Naive B cell (primary cell): ENCODE measurements at places on chromosomes 3 and 15. TPM values are rescaled to one million over a fixed set of nuclear protein-coding genes. Genes with fewer than 3 reads are reported as not detected.
A peak's percentile ranks its signal among the peaks of the same experiment; 100 is the strongest.

The CHRNA5 gene
- 0.49 TPM for polyA plus RNA-seq

The ISLR2 gene
- not detected for polyA plus RNA-seq

The ATP13A4 gene
- polyA plus RNA-seq, result not detected

The CTXND1 gene
- not detected for polyA plus RNA-seq

The REC114 gene
- not detected for polyA plus RNA-seq

The SLC2A2 gene
- polyA plus RNA-seq, result not detected

The GHSR gene
- polyA plus RNA-seq, result not detected

The TMEM40 gene
- not detected for polyA plus RNA-seq

The SLC22A14 gene
- not detected for polyA plus RNA-seq

The ZNF502 gene
- polyA plus RNA-seq, result 5.7 TPM

The FAM219B gene
- 16.7 TPM for polyA plus RNA-seq

DNA sequence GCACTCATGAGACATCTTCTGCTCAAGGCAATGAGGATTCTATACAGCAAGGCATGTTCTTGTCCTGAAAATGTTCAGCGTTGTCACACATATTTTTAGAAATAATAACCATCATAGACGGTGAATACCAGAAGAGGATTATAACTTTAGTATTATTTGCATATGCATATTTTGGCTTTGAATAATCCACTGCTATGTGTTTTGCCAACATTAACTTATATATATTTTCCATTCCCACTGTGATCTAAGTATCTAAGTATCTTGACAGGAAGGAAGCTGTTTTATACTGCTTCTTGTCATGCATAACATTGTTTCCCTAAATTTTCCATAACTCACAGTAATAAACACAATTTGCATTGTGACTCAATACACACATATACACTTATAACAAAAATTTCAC, 509.5 kb downstream of the TBL1XR1 start:
- no peak overlapping the region for H3K27ac ChIP-seq
- no peaks in the 10 kb centered on the region for H3K4me1 ChIP-seq
- no peaks in the 10 kb centered on the region for H3K36me3 ChIP-seq
- no peaks in the 10 kb centered on the region for H3K27me3 ChIP-seq
- no peak overlapping the region for H3K4me3 ChIP-seq
- DNase-seq, result no peak

GRCh38 chr3:25125201-25125600, 302.9 kb upstream of the RARB start:
- H3K36me3 ChIP-seq, result no peaks in the 10 kb centered on the region
- DNase-seq, result no peak
- H3K27ac ChIP-seq, result no peak overlapping the region
- H3K27me3 ChIP-seq, result no peaks in the 10 kb centered on the region

GRCh38 chr3:158709666-158710083, 22.6 kb downstream of the RARRES1 start:
- H3K4me3 ChIP-seq, result no peak overlapping the region
- peak overlapping the region; percentile 56 for H3K27ac ChIP-seq
- peaks cover 5% of the 10 kb centered on the region for H3K4me1 ChIP-seq
- H3K27me3 ChIP-seq, result no peaks in the 10 kb centered on the region
- H3K36me3 ChIP-seq, result peaks cover 29% of the 10 kb centered on the region
- no peak for DNase-seq

GRCh38 chr3:55664387-55664786, 177.3 kb upstream of the WNT5A start:
- H3K4me3 ChIP-seq, result no peak overlapping the region
- no peaks in the 10 kb centered on the region for H3K27me3 ChIP-seq
- H3K27ac ChIP-seq, result no peak overlapping the region
- DNase-seq, result no peak
- H3K36me3 ChIP-seq, result no peaks in the 10 kb centered on the region

GRCh38 chr3:145094355-145094941, 1066.5 kb downstream of the PLOD2 start:
- H3K4me3 ChIP-seq, result no peak overlapping the region
- peak; percentile 21 for DNase-seq
- no peaks in the 10 kb centered on the region for H3K36me3 ChIP-seq

GRCh38 chr15:49815950-49816349, 195.1 kb downstream of the DTWD1 start:
- no peak overlapping the region for H3K27ac ChIP-seq
- DNase-seq, result no peak
- no peaks in the 10 kb centered on the region for H3K27me3 ChIP-seq
- H3K36me3 ChIP-seq, result no peaks in the 10 kb centered on the region
- no peak overlapping the region for H3K4me3 ChIP-seq

GRCh38 chr3:64344721-64345207, 119.5 kb upstream of the PRICKLE2 start:
- no peak overlapping the region for H3K4me3 ChIP-seq
- no peak for DNase-seq
- H3K27me3 ChIP-seq, result no peaks in the 10 kb centered on the region

- no peaks in the 10 kb centered on the region for H3K4me1 ChIP-seq
- no peak for DNase-seq
- H3K27ac ChIP-seq, result no peak overlapping the region
- peaks cover 8% of the 10 kb centered on the region for H3K27me3 ChIP-seq
- H3K4me3 ChIP-seq, result no peak overlapping the region
- H3K36me3 ChIP-seq, result no peaks in the 10 kb centered on the region
Observed at GRCh38 chr3:149977386-149977785, 6.7 kb upstream of the PFN2 start.

- peaks cover 12% of the 10 kb centered on the region for H3K36me3 ChIP-seq
- H3K4me3 ChIP-seq, result peak overlapping the region; percentile 16
- peaks cover 74% of the 10 kb centered on the region for H3K4me1 ChIP-seq
- DNase-seq, result no peak
- H3K27me3 ChIP-seq, result no peaks in the 10 kb centered on the region
Observed at GRCh38 chr3:188212308-188212969, 58.5 kb downstream of the LPP start.

GRCh38 chr15:79474252-79474651, 42.1 kb downstream of the MINAR1 start:
- no peaks in the 10 kb centered on the region for H3K4me1 ChIP-seq
- H3K4me3 ChIP-seq, result no peak overlapping the region
- DNase-seq, result no peak
- H3K27ac ChIP-seq, result no peak overlapping the region

DNA sequence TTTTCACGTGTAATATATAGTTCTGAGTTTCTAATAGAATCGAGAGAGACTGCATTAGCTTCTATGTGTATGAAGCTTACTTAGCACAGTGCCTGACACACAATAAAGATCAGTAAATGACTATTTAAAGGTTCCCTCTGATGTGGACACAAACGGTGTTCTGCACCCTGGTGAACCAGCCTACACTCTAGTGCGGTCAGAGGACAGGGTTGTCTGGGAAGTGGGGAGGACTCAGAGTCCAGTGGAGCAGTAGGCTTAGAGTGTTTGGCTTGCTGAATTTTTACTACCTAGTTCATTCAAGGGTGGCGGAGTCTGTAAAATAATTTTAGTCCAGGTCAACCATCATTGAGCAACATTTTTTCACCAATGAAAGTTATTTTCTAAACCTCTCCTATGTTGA, 77.8 kb downstream of the DIPK2A start:
- no peak overlapping the region for H3K27ac ChIP-seq
- no peak for DNase-seq
- H3K4me3 ChIP-seq, result no peak overlapping the region
- no peaks in the 10 kb centered on the region for H3K36me3 ChIP-seq

DNA sequence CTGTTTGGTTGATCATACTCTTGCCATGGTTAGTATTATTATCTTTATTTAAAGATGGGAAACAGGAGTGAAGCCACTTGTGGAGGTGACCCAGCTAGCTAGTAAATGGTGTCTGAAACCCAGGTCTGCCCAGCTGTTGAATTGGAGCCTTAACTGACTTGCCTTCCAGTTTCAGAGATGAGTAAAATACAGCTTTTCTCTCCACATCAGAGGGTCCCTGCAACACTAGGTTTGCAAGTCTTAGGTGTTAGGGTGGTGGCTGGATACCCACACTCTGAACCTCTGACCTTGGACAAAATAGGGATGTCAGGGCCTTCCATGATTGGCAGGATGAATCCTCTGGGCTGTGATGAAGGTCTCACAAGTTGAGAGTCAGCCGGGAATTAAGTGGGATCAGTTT, 4.1 kb downstream of the FLNB start:
- no peaks in the 10 kb centered on the region for H3K36me3 ChIP-seq
- H3K4me3 ChIP-seq, result no peak overlapping the region
- no peak for DNase-seq
- peaks cover 21% of the 10 kb centered on the region for H3K4me1 ChIP-seq
- no peaks in the 10 kb centered on the region for H3K27me3 ChIP-seq

DNA sequence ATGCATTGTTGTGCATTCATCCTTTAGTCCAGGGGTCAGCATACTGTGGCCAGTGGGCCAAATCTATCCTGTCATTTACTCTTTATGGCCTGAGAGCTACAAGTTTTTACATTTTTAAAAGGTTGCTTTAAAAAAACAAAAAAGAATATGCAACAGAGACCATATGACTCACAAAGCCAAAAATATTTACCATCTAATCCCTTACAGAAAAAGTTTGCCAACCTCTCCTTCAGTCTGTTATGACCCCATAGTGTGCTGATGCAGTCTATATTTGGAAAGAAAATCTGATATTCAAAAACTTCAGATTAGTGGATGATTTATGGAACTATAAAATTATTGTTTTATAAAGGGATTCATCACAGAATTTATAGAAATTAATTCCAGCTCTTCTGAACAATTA, 237.5 kb upstream of the IL12A start:
- no peak for DNase-seq
- H3K4me1 ChIP-seq, result no peaks in the 10 kb centered on the region
- H3K4me3 ChIP-seq, result no peak overlapping the region
- H3K27me3 ChIP-seq, result peaks cover 6% of the 10 kb centered on the region
- H3K27ac ChIP-seq, result no peak overlapping the region

DNA sequence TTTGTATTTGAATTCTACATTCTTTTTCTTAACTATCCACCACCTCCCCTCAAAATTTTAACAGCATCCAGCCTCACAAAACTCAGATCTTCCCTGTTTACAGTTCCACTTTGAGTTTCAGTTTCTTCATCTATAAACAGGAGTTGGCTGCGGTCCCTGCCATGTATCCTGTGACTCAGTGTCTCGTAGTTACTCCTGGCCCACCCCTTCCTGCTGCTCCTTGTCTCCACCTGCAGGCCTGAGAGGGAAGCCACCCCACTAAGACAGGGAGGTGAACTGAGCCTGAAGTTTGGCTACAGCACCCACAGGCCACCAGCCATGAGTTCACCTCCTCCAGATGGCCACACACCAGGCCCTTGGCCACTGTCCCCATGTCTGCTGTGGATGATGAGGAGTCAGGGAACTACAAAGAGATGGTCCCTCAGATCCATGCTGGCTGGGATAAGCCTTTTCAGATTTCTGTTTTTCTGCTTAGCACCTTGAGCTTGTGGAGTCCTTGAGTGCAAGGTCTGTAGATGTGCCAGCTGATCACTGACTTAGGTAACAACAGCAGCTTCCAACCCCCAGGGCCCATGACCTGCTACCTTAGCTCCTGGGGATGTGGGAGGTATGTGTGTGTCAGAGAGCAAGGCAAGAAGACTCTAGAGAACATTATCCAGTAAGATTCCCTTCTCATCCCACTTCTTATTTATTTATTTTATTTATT, 37.5 kb downstream of the CD86 start:
- H3K4me1 ChIP-seq, result peaks cover 26% of the 10 kb centered on the region
- DNase-seq, result no peak
- no peaks in the 10 kb centered on the region for H3K36me3 ChIP-seq
- peak overlapping the region; percentile 79 for H3K4me3 ChIP-seq
- H3K27me3 ChIP-seq, result no peaks in the 10 kb centered on the region
- peak overlapping the region; percentile 93 for H3K27ac ChIP-seq

- DNase-seq, result no peak
- H3K4me1 ChIP-seq, result peaks cover 48% of the 10 kb centered on the region
- no peak overlapping the region for H3K4me3 ChIP-seq
- no peaks in the 10 kb centered on the region for H3K27me3 ChIP-seq
- H3K36me3 ChIP-seq, result no peaks in the 10 kb centered on the region
Observed at GRCh38 chr15:101194546-101195125, 57.2 kb downstream of the CHSY1 start.

DNA sequence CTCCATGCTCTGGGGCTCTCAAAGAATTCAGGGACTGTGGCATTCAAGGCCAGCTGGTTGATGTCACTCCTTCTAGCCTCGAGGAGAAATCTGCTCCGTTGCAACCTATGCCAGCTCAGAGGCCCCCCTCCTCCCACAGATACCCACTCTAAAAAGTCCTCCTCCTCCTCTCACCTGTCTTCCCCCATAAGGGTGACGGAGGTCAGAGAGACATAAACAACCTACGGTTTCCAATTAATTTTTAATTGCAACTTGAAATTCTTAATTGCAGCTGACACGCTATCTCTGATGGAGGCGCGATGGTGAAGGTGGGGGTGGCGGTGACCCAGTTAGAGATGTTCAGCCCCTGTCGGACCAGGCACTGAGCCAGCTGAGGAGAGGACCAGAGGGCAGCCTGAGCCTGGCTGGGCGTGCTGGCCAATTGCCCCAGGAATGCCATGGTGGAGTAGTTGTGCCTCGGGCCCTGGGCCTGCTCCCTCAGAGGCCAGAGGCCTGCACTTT, 43.2 kb upstream of the INSYN1 start:
- no peak overlapping the region for H3K27ac ChIP-seq
- H3K36me3 ChIP-seq, result no peaks in the 10 kb centered on the region
- DNase-seq, result no peak
- H3K4me3 ChIP-seq, result no peak overlapping the region
- no peaks in the 10 kb centered on the region for H3K4me1 ChIP-seq

- H3K27ac ChIP-seq, result no peak overlapping the region
- no peak for DNase-seq
- no peaks in the 10 kb centered on the region for H3K27me3 ChIP-seq
- H3K4me1 ChIP-seq, result peaks cover 43% of the 10 kb centered on the region
- peaks cover 11% of the 10 kb centered on the region for H3K36me3 ChIP-seq
- peak overlapping the region; percentile 92 for H3K4me3 ChIP-seq
Observed at GRCh38 chr3:129441782-129442181, 1.8 kb downstream of the IFT122 start.

DNA sequence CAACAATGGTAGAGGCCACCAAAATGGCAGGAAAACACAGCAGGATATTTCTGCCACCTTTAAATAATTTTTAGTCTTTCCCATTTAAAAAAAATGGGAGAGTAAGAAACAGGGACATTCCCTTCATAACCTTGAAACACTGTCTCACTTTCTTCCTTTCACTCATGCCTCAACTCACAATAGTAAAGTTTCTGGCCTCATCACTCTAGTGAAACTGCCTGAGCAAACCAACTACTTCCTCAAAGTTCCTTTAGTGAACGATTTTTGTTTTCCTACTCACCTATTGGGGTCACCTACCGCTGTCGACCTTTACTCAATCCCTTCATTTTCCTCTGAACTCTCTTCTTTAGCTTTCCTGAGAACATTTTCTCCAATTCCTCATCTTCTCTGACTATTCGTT, 33.0 kb downstream of the SHC4 start:
- no peaks in the 10 kb centered on the region for H3K4me1 ChIP-seq
- no peak overlapping the region for H3K4me3 ChIP-seq
- no peak for DNase-seq
- peaks cover 31% of the 10 kb centered on the region for H3K27me3 ChIP-seq
- no peaks in the 10 kb centered on the region for H3K36me3 ChIP-seq

- H3K4me1 ChIP-seq, result no peaks in the 10 kb centered on the region
- no peak overlapping the region for H3K4me3 ChIP-seq
- no peak for DNase-seq
- no peak overlapping the region for H3K27ac ChIP-seq
Observed at GRCh38 chr3:187211532-187212195, 14.4 kb downstream of the RTP1 start.
